ENCODE measurements at places on chromosomes 7 and 10. TPM values are rescaled to one million over a fixed set of nuclear protein-coding genes. Genes with fewer than 3 reads are reported as not detected.

Gene GHITM
- 103 TPM for polyA plus RNA-seq

DNA sequence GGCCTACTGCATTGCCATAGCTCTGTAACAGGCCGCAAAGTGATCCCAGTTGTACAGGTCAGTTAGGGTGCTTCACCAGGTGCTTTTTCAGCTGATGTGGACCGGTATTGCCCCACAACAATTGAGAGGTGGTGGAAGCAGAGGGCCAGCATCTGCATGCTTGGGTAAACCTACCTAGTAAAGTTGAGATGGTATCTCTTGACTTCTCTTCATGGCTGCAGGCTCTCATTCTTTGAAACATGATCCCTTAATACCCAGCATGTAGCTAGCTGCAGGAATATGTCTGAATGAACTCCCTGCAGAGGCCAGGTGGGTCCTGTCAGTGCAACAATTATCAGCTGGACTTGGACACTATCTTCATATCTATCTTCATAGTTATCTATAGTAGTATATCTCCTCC, 60.7 kb upstream of the CCDC6 start:
- DNase-seq, result no peak

DNA sequence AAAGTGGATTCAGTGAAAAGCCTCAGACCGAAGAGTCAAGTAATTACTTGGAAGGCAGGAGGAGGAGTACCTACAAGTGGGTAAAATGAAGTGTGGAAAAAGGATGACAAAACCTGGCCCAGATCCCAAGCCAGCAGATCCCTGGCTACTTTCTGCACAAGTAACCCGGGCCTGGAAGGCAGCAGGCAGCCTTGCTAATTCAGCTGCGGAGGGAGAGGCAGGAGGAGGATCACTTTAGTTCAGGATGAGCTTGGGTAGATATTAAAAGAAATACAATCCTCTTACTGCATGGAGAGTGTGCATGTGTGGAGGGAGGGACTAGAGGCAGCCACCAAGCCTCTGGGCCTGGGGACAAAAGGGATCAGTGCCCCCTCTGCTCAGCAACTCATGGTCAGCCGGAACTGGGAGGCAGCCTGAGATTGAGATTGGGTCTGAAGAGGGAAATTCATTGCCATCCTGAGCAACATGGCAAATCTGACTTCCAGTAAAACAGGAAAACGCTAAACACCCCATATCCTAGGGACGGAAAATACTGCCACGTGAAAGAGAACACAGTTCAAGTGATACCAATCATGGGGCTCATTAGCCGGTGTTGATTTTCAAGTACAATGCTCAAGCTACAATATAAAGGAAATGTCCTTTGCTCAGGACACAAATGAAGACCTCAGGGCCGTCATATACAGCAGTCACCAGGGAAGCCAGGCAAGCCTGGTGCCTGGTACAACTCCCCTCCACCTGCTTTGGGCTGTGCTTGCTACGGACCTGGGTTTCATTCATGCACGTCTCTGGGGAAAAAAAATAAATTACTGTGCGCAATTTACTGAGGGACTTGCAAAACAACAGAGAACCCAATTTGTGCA, 1.3 kb downstream of the AMPH start:
- DNase-seq, result peak; percentile 4

- no peak for DNase-seq
Measured at GRCh38 chr7:131355917-131356777, 28.5 kb downstream of the MKLN1 start.

- DNase-seq, result no peak
Measured at GRCh38 chr7:158461824-158462223, 125.8 kb downstream of the PTPRN2 start.

DNA sequence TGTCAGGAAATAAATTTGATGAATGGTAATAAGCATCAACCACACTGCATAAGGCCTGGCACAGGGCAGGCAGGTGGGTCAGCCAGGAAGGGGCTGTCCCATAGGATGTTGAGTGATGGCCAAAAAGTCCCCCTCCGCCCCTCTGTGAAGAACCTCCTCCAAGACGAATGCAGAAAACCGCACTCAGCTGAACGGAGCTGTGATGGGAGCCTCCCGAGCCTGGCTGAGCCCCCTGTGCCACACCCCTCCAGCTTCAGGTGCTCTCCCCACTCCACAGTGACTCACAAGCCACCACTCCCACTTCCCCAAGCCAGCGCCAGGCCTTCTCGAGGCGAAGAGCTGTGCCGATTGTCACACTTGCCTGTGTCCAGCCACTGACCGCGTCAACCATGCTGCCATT, 184.2 kb downstream of the MAD1L1 start:
- DNase-seq, result no peak

Gene UCN3
- polyA plus RNA-seq, result not detected

Gene AKR1D1
- not detected for polyA plus RNA-seq

DNA sequence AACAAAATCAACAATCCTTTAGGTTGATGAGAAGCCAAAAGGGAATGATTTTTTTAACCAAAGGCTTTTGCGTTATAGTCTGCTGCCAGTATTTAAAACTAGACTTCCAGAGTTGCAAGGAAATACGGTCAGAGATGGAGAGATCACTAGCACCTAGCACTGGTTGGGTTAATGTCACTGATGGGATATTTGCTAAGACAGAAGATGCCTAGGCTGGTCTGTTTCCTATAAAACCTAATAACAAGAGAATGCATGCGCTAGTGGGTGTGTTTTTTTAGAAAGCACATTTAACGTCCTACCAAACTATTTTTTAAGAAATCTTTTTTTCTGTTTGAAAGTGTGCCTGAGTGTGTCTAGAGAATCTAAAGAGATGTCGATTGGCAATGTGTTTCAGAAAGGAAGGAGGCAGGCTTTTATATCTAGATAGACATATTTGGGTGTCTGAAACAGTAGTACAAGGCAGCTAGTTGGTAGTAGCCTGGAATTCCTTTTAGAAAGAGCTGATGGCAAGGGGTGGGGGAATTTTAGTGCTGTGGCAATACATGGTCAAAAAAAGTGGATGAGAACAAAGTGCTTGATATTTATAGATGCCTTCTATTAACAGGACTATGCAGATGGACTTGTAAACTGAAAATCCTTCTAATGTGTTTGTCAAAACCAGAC, 863 bp downstream of the CALD1 start:
- no peak for DNase-seq

GRCh38 chr7:149020483-149020882, 7.8 kb downstream of the PDIA4 start:
- no peak for DNase-seq

DNA sequence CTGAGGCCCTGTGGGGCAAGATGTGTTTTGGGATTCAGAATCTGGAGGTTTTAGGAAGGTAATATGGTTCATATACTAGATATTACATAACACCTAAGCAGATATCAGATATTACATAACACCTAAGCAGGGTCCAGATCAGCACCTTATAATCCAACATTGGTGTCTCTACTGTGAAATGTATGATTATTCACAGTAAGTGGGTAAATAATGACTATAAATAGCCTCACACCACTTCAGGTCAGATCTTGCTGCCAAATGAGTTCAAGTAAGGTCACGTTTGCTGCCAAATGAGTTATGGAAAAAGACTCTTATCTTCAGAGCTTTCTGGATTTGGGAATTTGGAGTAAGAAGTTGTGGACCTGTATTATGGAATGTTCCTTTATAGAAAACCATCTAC, 14.6 kb downstream of the ADRB1 start:
- DNase-seq, result no peak

DNA sequence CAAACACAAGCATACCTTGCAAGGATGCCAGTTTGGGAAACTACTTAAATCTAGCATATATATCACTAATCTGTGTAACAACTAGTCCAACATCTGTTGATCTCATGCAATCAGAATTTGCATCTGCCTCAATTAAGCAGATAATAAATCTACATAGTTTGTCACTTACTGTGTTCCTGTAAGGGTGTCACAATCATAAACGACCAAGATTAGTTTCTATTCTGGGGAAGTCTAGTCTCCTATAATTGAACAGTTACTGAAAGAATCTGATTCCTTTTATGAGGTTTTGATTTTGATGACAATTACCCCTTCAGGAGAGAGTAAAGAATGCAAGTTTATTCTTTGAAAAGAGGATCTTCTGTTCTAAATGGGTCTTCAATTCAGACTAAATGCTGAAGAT, 85.5 kb upstream of the LRRN3 start:
- DNase-seq, result no peak

Gene AGR2
- polyA plus RNA-seq, result not detected

Gene INSYN2A
- polyA plus RNA-seq, result 0.10 TPM

DNA sequence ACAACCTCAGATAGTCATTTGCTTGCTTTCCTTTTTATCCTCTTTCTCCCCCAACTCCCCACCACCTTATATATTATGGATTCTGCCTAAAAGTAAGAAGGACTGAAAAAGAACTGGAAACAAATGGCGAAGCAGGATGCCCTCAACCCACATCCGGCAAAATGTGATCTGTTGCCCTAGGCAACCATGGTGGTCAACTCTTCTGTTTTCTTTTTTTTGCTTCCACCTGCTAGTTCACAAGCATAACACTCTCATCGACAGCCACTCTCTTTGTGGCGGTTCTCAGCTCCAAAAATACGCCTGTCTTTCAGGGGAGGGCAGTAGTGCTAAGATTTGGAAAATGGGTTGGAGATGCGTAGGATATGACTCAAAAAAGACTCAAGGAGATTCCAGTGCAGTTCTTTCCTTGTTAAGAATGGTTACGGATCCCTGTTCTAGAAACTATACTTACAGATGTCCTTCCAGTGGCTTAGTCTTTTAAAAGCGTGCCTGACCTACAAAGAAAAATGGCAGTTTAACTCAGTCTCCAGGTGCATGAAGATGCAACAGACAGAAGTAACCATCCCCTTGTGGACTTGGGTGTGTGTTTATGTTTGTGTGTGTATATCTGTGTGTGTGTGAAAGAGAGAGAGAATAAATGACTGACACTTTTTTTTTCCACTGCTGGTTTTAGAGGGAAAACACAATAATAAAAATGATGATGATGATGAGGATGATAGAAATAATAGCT, 10.7 kb downstream of the APBB1IP start:
- DNase-seq, result no peak

DNA sequence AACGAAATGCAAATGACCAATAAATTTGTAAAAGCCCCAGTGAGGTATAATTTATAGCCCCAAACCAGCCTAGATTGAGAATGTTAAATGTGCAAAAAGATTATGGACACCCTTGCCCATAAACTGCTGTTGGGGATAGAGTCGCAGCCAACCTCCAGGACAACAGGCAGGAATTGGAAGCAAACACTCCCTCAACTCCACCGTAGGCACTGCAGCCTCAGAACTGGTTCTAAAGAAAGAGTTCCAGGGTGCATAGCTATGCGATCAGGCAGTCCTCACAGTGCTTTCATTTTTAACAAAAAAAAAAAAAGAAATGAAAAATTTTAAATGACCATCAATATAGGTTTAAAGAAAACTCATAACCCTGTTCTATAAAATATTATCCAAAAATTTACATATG, 86.2 kb downstream of the CXCL12 start:
- DNase-seq, result no peak

DNA sequence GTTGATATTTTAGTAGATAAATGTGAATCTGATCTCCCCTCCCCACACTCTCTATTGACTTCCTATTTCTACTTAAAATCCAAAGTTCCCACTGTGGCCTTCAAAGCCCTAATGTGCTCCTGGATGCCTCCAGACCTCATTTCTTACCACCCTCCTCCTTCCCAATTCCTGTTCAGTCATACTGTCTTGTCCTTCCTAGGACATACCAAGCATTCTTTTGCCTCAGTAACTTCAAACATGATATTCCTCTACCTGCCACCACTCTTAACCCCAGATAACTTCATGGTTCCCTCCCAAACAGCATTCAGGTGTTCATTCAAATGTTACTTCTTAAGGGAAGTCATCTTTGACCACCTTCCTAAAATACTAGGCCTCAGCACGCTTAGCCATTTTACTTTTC, 34.2 kb upstream of the FAM221A start:
- no peak for DNase-seq

DNA sequence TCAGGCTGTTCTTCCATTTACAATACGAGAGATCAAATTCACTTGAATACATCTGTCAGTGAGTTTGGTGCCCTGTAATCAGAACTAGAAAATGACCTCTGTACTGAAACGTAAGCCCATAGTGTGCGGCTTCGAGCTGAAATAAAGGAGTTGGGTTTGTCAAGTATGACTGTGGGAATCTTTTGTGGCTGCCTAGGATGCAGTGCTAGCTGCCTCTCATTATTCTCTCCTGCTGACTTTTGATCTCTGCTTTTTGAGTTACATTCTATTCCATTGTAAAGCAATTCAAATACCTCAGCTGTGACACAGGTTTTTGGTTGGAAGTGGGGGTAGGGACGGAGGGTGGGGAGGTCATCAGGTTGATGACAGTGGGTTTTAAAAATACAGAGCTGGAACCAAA, 40.4 kb downstream of the ICA1 start:
- DNase-seq, result no peak

DNA sequence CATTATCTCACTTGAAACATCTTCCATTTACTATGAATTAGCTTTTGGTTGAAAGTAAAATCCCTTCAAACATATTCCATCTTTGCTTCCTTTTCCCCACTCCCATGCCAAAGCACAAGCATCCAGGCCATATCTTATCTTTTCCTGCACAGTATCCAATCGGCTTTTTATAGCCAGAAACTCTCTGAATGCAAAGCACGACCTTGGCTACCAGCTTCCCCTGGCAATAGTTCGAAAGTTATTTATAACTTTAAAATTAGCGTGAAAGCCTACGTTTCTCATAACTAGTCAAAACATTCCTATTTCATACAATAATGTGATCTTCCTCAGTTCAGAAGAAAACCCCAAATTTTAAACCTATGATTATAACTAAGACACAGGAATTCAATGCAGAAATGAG, 440 bp downstream of the CTNNA3 start:
- DNase-seq, result no peak

- no peak for DNase-seq
Measured at GRCh38 chr10:102608487-102608886, 35.8 kb upstream of the TRIM8 start.

Gene FGL2
- polyA plus RNA-seq, result 0.47 TPM

GRCh38 chr7:41695661-41696322, 7.1 kb downstream of the INHBA start:
- DNase-seq, result peak; percentile 87

- no peak for DNase-seq
Measured at GRCh38 chr7:2566890-2567678, 8.3 kb downstream of the IQCE start.

- no peak for DNase-seq
Measured at GRCh38 chr7:100577507-100577906, 3.8 kb upstream of the SAP25 start.

DNA sequence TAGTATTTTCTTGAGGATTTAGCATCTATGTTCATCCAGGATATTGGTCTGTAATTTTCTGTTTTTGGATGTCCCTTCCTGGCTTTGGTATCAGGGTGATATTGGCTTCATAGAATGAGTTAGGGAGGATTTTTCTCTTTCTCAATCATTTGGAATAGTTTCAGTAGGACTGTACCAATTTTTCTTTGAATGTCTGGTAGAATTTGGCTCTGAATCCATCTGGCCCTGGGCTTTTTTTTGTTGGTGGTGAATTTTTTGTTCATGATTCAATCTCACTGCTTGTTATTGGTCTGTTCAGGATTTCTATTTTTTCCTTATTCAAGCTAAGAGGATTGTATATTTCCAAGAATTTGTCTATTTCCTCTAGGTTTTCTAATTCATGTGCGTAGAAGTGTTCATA, 192.7 kb downstream of the KIF20B start:
- no peak for DNase-seq
